ENCODE measurements at places on chromosomes 16 and 17. TPM values are rescaled to one million over a fixed set of nuclear protein-coding genes. Genes with fewer than 3 reads are reported as not detected.
A peak's percentile ranks its signal among the peaks of the same experiment; 100 is the strongest.

DNA sequence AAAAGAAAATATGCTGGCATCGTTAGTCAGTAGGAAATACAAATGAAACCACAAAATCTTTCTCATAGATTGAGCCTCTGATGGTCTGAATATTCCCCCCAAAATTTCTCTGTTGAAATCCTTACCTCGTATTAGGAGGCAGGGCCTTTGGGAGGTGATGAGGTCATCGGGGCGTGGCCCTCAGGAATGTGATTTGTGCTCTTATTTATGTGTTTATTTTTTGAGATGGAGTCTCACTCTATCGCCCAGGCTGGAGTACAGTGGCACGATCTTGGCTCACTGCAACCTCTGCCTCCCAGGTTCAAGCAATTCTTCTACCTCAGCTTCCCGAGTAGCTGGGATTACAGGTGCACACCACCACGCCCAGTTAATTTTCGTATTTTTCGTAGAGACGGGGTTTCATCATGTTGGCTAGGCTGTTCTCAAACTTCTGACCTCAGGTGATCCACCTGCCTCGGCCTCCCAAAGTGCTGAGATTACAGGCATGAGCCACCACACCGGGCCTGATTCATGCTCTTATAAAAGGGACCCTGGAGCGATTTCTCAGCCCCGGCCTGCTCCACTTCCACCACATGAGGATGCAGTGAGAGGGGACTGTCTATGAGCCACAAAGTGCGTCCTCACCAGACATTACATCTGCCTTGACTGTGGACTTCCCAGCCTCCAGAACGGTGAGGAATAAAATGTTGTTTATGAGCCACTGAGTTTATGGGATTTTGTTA lies 53.1 kb downstream of the DNAH17 start:
- no peak for DNase-seq

- no peak for DNase-seq
Observed at GRCh38 chr16:30077656-30078055, 1.9 kb downstream of the PPP4C start.

DNA sequence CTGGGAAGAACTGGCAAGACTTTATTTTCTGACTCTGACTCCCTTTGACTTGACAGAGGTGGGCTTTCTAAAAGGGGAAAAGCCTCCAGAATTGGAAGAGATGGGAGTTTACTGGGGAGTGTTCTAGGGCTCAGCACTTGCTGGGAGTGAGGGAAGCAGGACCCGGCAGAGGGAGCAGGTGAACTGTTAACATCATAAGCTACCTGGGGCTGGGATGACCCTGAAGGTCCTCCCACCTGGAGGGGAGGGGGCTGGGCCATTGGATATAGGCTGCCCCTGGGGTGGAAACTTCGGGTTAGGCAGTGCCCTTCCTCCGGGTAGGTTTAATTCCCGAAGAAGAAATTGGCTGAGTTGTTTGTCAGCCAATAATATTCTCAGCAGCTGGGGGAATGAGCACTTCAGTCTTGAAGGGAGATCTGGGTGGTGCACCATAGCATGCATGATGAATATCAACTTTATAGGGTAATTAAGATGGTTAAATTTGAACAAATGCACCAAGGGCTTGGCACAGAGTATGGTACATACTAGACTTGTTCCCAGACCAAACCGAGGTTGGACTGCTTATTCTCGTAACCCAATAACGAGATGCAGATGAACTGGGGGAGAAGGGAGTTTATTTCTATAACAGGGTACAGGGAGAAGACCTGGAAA lies 337.0 kb downstream of the HAPSTR1 start:
- DNase-seq = no peak

DNA sequence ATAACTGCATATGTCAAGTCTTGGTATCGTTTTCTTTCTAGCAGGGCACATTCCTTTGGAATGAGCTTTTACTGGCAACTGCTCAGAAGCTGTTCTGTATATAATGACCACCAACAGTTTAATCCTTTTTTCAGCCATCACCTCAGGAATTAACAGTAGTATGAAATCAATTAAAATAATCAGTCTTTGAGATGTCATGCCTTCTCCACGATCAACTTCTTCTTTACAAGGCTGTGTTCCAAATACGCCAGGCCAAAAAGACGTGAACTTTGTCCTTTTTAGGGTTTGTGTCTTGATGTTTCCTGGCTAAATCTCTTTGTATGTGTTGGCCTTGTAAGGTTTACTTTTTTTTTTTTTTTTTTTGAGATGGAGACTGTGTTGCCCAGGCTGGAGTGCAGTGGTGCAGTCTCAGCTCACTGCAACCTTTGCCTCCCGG lies 54.9 kb downstream of the ABCC1 start:
- DNase-seq = no peak

- no peak for DNase-seq
Observed at GRCh38 chr17:5254903-5255521, 20.4 kb upstream of the SCIMP start.

DNA sequence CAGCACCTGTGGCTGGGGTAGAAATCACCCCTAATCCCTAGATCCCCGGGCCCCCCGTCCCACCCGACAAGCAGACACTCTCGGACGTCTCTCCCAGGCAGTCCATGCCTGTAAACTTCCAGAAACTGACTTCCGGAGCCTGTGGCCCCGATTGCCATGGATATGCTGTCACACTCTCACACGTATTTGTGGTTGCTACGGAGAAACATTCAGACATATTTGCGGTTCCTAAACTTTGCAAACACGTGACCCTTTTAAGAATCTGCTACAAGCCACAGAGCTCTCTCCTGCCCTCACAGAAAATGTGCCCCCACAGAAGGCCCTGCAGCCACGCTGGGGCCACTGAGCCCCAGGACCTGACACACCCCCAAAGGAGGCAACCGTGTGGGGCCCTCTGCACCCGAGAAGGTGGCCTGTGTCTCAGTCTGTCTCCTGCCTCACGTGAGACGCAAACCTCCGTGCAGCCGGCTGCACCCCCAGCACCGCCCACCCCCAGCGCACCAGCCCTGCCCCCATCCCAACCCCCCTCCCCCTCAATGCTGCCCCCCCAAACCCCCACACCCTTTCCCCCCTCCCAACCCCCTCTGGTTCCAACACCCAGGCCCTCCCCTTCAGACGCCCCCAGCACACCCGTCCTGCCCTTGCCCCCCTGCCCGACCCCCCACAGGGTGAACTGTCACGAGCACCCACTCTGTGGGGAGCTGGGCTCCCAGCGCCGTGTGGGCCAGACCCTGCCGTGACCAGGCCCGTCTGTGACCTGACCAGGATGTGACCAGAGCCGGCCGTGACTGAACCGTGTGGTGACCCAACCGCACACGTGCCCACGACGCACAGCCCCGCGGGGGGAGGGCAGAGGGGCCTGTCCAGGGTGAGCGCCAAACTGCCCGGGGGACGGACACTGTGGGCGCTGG lies 66.3 kb upstream of the METRNL start:
- DNase-seq = no peak

DNA sequence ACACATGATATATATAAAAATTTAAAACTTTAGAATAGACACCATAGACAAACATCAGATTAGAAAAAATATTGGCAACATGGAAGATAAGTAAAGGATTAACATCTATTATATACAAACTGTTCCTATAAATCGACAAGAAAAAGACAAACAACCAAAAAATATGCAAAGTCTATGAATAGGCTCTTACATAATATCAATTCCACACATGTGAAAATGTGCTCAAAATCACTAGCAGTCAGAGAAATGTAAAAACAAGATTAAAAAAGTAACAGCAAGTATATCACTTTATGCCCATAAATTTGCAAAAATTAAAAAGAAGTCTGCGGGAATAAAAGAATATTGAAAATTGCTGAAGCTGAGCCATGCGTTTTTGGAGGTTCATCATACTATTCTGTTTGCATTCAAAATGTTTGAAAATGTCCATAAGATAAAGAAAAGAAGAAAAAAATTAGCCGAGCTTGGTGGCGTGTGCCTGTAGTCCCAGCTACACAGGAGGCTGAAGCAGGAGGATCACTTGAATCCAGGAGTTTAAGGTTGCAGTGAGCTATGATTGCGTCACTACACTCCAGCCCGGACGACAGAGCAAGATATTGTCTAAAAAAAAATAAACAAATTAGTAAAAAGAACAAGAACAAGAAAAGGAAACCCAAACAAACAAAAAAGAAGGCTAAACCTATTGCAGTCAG lies 11.2 kb upstream of the ERN2 start:
- no peak for DNase-seq

DNA sequence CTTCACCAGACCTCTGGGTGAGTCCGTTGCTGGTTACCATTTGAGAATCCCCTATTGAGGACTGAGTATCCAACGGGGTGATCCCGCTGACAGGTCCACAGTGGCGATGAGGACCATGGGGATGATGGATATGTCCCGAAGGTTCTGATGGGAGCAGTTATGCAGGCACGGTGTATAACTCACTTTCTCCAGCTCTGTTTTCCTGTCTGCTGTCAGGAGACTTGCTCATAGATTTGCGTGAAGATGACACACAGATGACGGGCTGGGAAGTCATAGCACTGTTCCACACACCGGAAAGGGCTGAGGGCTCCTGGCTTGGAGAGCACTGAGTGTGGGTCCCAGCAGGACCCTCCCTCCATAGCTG lies 22.2 kb upstream of the ADCY7 start:
- no peak for DNase-seq

GRCh38 chr17:83200231-83200699 lies 120.9 kb downstream of the METRNL start:
- peak; percentile 76 for DNase-seq

DNA sequence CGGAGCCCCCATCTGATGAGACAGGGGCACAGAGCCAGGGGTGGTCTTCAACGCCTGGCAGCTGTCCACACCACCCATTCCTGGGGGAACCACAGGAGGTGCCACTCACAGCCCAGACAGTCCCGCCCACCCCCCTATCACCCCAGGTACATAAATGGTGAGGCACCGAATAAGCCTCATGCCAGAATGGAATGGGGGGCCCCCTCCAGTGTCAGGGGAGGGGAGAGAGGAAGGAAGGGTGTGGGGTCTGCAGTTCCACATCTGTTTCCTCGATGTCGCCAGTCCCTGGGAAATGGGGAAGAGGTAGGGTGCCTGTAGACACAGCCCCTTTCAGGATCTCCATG lies 1.7 kb downstream of the TMC6 start:
- DNase-seq = no peak

DNA sequence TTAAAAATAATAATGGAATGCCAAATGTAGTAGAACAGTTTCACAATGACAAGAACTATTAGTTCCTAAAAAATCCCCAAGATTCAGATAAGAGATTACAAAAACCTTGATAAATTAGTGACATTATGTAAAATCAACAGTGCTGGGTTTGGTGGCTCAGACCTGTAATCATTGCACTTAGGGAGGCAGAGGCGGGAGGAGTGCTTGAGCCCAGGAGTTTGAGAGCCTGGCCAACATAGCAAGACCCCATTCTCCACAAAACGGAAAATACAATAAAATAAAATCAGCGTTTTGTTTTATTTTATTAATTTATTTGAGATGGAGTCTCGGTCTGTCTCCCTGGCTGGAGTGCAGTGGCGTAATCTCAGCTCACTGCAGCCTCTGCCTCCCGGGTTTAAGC lies 4.1 kb downstream of the CARD14 start:
- no peak for DNase-seq

- no peak for DNase-seq
Observed at GRCh38 chr17:72924196-72924595, 168.3 kb downstream of the SLC39A11 start.

GRCh38 chr17:9456330-9456729 lies 119.3 kb downstream of the STX8 start:
- peak; percentile 26 for DNase-seq

DNA sequence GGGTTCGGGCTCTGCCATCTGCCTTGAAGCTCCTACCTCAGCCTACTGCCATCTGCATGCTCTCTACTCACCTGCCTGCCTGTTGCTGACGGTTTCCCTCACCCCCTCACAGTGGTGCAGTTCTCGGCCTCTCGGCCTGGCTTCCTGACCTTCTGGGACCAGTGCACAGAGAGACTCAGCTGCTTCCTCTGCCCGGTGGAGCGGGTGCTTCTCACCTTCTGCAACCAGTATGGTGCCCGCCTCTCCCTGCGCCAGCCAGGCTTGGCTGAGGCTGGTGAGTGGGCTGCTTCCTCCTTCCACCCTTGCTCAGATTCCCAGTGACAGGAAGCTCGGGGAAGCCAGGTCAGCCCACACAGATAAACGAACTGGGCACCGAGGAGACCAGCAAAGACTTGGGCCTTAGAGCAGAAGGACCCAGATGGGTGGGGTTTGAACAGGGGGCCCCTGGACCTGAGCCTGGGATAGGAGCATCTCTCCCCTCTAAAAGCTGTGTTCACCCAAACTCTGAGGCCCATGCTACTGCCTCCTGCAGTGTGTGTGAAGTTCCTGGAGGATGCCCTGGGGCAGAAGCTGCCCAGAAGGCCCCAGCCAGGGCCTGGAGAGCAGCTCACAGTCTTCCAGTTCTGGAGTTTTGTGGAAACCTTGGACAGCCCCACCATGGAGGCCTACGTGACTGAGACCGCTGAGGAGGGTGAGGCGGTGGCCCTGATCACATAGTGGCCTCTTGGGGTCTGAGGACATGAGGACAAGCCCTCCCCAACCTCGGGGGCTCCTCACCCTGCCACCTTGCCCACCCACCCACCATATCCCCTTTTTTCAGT lies 16.4 kb downstream of the RIPOR1 start:
- DNase-seq = no peak

GRCh38 chr16:70383421-70383960 lies 36.8 kb downstream of the DDX19A start:
- DNase-seq = no peak

- DNase-seq = no peak
Observed at GRCh38 chr17:37082311-37082860, 133.6 kb downstream of the AATF start.

DNA sequence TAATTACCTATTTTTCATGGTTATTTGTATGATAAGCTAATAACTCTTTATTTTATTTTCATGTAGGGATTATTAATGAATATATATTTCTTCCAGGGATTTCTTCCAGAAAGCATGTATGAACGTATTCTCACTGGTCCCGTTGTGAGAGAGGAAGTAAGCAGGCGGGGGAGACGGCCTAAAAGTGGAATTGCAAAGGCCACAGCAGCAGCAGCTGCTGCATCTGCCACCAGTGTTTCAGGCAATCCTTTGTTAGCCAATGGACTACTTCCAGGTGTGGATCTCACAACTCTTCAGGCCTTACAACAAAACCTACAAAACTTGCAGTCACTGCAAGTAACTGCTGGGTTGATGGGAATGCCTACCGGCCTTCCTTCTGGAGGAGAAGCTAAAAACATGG lies 110.3 kb upstream of the RBL2 start:
- DNase-seq = no peak

The KRTAP1-5 gene
- not detected for total RNA-seq

The ADAMTS18 gene
- total RNA-seq = not detected

The NUPR1 gene
- 33.1 TPM for total RNA-seq

The PDPK1 gene
- 46.4 TPM for total RNA-seq

The OR3A3 gene
- total RNA-seq = not detected

Data from left ventricle myocardium inferior (tissue), 1 donor.